ENCODE measurements at places on chromosomes 7 and 10.

GRCh38 chr7:70681469-70682350 lies 450.2 kb upstream of the GALNT17 start:
- DNase-seq = no peak

DNA sequence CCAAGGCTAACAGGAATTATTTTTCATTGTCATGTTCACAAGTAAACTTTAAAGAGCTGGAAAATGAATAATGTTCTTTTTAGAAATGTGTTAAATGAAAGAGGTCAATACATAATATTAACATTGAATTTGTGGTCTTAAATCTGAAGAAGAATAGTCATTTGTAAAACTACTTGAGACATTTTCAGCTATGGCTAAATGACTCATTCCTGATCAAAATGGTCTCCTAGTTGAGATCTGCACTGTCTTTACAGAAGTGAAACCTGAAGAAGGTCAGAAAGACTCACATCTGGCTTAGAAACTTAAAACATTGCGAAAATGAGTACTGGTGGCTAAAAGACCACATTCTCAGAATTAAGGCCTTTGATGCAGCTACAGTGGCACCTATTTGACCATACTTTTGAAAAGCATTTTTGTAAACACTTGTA lies 5.9 kb downstream of the PIK3CG start:
- DNase-seq = no peak

- no peak for DNase-seq
Measured at GRCh38 chr7:45718464-45719330, 144.5 kb downstream of the ADCY1 start.

DNA sequence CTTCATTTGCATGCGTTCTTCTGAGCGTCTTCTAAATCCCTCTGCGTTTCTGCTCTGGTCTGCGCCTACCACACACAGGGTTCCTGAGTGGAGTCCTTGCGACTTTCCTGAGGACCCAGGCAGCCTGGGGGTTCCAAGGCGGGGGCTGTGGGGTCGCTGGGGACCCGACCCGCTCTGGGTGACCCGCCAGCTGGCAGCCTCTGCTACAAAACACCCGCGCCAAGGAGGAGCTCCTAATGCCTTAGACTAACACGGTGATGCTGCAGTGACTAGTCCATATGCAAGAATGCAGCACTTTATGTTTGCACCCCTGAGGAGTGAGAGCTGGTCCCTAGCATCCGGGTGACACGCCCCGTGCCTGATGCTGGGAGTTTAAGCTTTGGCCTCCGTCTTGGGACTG lies 367.0 kb upstream of the POM121L12 start:
- no peak for DNase-seq

DNA sequence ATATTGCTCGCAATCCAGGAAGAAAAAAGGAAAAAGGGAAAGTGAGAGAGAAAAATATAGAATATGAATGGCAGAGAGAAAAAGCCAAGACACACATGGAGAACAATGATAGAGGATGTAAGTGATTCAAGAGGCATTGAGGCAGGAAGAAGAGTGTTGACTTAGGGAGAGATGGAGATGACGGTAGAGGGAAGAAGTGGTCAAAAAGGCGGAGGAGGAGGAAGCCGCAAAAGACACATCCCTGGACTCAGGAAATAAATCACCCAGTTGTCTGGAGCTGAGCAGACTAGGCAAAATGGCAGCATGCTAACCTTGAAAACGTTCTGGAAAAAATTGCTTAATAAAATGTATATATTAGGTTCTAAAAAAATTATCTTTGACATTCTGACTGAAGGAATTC lies 17.7 kb upstream of the GPR37 start:
- no peak for DNase-seq

DNA sequence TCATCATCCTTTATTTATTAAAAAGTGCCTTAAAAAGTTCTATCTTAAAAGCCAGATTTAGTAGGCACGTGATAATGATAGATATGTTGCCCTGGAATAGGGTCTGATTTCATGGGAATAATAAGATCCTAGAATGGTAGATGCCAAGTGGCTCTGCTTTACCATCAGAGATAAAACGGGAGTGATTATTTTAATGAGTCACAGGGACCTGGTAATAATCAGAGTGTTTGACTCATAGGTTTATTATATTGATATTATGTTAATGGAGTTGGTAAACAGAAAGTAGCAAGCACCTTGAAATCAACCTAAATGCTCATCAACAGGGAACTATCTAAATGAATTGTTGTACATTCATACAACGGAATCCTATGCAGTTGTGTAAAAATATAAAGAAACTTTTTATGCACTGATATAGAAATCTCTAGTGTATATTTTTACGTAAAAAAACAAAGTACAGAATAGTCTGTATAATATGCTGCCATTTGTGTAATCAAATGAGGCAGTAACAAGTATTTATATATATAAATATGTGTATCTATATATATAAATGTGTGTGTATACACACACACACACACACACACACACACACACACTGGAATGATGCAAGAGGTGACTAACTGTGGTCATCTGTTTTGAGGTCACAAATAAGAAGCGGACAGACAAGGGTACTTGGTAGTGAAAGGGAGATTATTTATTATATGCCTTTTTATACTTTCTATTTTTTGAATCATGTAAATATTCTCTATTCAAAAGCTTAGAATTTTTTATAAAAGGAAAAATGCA lies 78.6 kb upstream of the DYNC1I1 start:
- DNase-seq = no peak

GRCh38 chr7:78769481-78770101 lies 683.9 kb downstream of the MAGI2 start:
- no peak for DNase-seq

- no peak for DNase-seq
Measured at GRCh38 chr10:127976286-127976685, 69.4 kb downstream of the PTPRE start.

DNA sequence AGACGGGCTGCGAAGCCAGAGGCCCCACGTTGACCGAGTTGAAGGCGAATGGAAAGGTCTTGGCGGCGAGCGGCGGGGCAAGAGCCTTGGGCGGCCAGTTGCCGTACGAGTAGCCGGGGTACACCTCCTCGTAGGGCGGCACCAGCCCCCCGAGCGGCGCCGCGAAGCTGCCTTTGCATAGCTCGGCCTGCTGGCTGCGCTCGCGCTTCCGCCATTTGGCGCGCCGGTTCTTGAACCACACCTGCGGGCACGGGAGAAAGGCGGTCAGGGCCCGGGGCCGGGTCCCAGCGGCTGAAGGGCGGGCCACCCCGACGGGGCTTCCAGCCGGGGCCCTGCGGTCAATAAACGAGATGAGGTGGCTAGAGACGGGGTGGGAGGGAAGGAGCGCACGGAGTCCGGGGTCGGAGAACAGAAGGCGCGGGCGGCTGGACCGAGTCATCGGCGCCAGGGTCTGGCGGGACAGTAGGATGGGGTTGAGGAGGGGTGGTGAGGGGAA lies 4.8 kb downstream of the ELOVL3 start:
- DNase-seq = no peak

GRCh38 chr10:44977287-44978212 lies 1.1 kb downstream of the DEPP1 start:
- no peak for DNase-seq

- no peak for DNase-seq
Measured at GRCh38 chr7:137890449-137890921, 43.7 kb upstream of the DGKI start.

DNA sequence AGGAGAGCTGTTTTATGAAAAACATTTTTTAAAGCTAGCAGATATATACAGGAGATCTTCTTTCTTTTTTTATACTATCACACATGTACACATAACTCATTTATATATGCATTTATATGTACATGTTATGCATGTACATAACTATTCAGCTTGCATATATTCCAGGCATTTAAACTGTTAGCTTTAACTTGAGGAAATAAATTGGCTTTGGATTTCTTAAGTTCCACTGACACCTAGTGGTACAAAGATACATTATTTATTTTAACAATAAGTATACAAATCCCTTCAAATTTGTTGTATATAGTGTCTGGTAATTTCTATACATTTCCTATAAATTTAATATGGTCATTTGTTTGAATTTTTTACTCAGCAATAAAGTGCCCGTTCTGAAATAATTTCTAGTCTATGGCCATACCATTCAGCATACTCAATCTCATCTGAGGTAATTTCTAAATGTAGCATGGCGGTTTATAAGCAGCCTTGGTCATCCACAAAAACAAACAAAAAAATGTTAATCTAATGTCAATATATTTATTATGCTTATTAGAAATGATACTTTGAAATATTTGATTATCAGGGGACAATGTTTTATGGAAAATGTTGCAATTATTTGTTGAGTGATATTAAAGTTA lies 11.6 kb downstream of the ZDHHC6 start:
- no peak for DNase-seq

- DNase-seq = no peak
Measured at GRCh38 chr10:95071107-95071660, 1.9 kb upstream of the CYP2C8 start.

- no peak for DNase-seq
Measured at GRCh38 chr10:45372251-45372951, 1.6 kb upstream of the ALOX5 start.

GRCh38 chr7:64643566-64643965 lies 22.4 kb upstream of the ZNF107 start:
- DNase-seq = no peak

DNA sequence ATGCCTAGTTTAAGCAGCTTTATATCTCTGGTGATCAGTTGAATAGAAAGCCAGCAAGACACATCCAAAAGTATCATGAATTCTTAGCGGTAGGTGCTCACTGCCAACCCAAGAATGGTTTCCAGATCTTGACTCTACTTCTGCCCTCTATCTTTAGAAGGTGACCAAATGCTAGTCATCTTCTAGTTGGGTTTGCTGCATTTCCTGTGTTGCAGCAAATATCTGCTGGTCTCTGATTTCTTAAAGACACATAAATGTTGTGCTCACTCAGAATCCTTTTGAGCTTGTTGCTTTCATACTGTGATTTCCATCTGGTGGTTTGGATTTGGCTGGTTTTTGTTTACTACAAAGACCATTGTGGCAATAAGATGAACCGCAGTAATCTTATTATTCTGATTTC lies 2.2 kb downstream of the CDC123 start:
- DNase-seq = no peak

DNA sequence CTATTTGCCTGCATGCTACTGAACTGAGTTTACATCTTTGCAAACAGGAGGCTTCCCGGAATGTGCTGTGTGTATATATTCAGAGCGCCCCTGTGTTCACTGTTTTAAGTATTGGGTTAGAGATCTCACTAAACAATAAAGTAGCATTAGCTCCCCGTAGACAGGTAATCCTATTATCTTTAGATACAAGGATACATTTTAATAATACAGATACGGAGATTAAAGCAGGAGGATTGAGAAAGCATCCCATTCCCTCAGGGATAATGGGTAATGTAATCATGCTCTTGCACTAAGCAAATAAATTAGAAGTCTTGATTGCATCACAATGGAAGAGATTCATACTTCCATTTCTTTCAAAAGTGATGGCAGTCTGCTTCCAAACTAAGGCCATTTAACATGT lies 809.0 kb downstream of the NRG3 start:
- no peak for DNase-seq

DNA sequence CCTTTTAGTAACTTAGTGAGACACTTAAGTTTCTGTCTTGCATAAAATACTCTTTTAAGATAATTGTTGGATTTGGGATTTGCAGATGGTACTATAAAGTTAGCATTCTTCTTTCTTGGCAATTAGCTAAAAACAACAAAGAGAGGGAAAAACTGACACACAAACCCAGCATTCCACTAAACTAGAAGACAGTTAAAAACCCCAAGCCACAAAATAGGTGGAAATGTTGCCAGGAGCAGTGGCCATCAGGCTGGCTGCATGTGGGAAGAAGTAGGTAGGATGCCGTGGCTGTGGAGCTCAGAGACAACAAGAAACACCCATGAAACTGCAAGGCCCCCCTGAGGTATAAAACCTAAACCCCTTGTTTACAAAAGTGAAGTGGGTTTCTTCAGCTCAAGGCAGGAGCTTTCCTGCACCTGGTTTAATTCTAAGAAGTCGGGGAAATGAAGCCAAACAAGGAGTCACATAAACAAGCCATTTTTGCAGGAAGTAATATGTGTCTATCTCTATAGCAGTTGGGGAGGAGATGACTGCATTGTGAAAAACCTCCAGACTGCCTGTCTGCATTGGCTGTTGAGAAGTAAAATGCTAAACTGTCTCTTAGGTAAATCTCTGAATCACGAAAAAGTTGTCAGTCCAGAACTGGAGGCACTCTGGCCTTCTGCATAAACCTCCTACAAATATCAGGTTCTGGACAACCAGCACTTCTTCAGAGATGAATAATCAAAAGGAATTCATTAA lies 9.5 kb downstream of the RAB18 start:
- no peak for DNase-seq

DNA sequence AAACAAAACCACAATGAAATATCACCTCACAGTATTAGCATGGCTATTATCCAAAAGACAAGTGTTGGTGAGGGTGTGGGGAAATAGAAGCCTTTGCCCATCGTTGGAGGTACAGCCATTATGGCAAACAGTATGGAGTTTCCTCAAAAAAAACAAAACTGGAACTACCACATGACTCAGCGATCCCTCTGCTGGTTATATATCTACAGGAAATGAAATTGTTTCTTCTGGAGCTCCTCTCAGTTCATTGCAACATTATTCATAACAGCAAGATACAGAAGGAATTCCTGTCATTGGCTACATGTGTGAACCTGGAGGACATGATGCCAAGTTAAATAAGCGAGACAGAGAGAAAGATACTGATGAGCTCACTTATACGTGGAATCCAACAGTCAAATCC lies 2.4 kb upstream of the UBE3C start:
- DNase-seq = peak; percentile 28

DNA sequence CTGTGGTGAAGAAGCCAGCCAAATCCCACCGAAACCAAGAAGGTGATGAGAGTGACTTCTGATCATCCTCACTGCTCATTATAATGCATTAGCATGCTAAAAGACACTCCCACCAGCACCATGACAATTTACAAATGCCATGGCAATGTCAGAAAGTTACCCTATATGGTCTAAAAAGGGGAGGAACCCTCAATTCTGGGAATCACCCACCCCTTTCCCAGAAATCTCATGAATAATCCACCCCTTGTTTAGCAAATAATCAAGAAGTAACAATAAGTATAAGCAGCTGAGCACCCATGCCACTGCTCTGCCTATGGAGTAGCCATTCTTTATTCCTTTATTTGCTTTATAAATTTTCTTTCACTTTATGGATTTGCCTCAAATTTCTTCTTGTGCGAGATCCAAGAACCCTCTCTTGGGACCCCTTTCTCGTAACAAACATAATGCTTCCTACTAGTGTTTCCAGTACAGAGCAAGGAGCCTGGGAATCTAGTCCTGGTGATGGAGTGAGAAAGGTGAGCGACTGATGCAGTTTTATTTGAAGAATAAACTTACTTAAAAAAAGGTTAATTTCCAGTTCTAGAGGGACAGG lies 18.4 kb upstream of the EXOC6 start:
- no peak for DNase-seq

DNA sequence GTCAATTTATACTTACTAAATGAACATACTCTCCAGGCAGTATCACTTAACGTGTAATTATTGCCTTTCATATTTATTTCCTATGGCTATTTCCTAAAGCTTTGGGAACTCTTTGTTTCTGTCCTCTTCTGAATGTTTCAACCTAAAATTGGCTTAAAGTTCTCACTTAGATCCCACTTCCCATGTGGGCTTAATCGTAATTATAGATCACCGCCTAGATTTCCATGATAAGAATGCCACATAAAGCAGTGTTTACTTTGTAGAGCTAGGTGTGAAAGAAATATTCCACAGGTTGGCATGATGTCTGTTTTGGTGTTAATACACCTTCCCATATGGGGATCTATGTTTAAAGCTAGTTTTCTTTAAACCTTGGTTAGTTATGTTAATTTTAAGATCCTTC lies 1.5 kb downstream of the HDAC9 start:
- DNase-seq = no peak
